ENCODE measurements at places on chromosomes 1 and 21.

DNA sequence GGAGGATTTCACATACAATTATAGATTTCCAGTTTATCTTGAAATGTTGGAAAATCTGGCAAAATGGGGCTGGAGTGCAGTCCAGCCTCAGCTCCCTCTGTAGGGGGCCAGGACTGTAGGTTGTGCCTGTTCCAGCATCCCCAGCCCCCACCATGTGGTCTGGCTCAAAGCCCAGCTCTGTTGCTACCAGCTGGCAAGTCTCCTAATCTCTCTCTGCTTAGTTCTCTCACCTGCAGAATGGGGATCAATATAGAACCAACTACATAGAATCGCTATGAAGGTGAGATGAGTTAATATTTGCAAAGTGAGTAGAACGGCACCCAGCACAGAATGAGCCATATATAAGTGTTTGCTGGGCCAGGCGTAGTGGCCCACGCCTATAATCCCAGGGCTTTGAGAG, 50.0 kb upstream of the TARDBP start:
- DNase-seq, result no peak

GRCh38 chr21:16310176-16310575, 580.4 kb downstream of the USP25 start:
- no peak for DNase-seq

DNA sequence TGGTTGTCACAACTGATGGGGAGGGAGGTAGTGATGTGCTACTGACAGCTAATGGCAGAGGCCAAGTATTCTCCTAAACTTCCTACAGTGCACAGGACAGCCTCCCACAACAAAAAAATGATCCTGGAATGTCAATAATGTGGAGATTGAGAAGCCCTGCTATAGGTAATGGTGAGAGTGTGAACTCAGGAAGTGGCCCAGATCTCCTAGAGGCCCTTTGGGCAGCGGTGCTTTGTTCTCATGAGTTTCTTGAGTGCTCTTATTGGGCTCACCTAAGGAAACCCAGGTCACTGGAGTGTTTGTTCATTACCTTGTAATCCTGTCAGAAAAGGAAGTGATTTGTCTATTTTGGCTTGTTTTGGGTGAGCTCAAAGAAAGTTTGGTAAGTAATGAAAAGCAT, 5.9 kb downstream of the OTUD3 start:
- no peak for DNase-seq

GRCh38 chr1:204990059-204990664, 52.9 kb upstream of the CNTN2 start:
- no peak for DNase-seq

DNA sequence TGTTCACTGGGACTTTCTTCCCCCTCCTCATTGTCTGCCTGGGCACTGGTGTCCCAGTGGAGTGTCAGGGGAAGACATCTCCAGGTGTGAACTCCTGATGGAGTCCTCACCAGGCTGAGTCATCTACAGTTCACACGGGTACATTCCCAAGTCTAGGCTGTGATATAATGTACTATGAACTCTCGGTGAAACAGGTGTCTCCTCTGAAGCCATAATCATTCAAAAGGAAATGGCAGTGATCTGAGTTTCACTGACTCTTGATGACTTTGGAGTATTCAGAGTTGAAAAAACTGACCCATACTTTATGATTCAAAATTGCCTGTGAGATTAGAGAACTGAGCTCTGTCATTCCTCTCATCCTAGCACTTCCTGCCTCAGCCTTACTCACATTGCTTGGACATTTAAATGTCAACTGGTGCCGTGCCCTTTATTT, 9.1 kb downstream of the LAMC2 start:
- DNase-seq, result no peak

DNA sequence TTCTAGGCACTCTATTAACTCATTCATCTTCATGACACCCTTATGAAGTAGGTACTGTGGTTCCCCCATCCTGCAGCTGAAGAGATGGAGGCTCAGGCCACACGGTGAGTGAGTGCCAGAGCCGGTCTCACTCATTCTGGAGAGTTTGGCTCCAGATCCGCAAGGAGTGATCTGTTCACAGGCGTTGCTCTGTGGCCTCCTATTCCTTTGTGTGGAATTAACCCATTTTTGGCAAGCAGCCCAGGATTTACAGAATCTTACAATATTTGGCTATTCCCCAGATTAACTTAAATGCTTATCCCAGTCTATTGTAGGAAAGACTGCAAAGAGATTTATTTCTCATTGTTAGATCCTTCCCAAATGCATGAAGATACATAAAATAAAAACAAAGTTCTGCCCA, 29.6 kb downstream of the KIAA0040 start:
- DNase-seq, result no peak

- peak; percentile 55 for DNase-seq
Observed at GRCh38 chr1:184838504-184838951, 83.9 kb upstream of the EDEM3 start.

GRCh38 chr1:18948048-18948912, 8.2 kb downstream of the IFFO2 start:
- no peak for DNase-seq

- DNase-seq, result no peak
Observed at GRCh38 chr21:38388647-38389353, 109.5 kb downstream of the ERG start.

DNA sequence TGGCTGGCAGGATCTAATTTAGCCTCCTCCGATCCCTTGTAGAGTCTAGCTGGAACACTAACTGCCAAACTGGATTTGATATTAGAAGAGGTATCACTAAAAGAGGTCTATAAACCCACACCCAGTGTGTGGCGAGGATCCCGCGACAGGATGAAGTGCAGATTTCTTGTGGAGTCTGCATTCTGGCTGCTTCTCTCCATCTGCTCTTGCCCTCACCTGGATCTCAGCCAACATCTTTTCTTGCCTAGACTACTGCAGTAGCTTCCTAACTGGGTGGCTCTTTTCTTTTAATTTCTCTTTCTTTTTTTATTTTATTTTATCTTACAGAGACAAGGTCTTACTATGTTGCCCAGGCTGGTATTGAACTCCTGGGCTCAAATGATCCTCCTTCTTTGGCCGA, 48.9 kb upstream of the CAPZB start:
- no peak for DNase-seq

- peak; percentile 41 for DNase-seq
Observed at GRCh38 chr1:111615870-111616715, 3.5 kb upstream of the RAP1A start.
